Activated naive CD8-positive, alpha-beta T cell treated with anti-CD3 and anti-CD28 coated beads, Interleukin-2, amount 50 U/mL, for 16 hours (primary cell): ENCODE measurements at places on chromosomes 5 and 9.

DNA sequence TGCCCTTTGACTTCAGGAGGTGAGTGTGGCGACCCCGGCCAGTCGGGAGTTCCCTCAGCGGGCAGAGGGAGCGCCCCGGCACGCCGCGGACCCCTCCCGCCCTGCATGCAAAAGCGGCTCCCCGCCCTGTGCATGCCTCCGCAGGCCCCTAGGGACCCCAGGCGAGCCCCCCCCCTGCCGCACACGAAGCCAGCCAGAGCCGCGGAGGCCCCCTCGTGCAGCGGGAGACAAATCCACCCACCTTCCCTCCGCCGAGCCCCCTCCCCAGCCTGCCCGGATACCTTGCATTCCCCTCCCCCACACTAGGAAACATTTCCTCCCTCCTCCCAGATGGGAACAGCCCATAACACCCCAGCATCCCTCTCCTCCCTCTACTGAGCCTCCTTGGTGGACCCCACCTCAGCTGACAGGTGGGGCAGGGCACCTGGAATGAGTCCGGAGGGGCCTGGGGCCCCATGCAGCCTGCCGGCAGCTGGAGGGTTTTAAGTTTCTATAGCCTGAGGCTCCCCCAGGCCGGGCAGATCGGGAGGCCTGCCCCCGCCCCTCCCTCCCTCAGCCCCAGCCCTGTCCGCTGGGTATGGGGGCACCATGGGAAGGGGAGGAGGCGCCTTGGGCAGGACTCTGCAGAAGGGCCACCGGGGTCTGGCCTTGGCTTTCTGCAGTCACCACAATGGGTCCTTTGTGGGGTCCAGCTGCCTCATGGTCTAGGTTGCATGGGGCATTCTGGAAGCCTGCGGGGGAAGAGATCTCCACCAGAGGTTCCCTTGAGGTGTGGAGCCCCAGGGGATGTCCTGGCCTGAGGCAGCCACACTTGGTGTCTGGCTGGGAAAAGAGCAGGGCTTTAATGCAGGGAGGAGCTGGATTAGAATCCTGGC lies 601 bp downstream of the ERGIC1 start:
- DNase-seq: no peak

- DNase-seq: no peak
Measured at GRCh38 chr9:107755246-107755645, 265.7 kb upstream of the KLF4 start.

- DNase-seq: no peak
Measured at GRCh38 chr5:123425431-123425830, 2.2 kb upstream of the CEP120 start.

GRCh38 chr5:149672701-149673476 lies 57.2 kb upstream of the PPARGC1B start:
- no peak for DNase-seq

GRCh38 chr9:95510709-95511615 lies 5.8 kb downstream of the PTCH1 start:
- peak; percentile 65 for DNase-seq

DNA sequence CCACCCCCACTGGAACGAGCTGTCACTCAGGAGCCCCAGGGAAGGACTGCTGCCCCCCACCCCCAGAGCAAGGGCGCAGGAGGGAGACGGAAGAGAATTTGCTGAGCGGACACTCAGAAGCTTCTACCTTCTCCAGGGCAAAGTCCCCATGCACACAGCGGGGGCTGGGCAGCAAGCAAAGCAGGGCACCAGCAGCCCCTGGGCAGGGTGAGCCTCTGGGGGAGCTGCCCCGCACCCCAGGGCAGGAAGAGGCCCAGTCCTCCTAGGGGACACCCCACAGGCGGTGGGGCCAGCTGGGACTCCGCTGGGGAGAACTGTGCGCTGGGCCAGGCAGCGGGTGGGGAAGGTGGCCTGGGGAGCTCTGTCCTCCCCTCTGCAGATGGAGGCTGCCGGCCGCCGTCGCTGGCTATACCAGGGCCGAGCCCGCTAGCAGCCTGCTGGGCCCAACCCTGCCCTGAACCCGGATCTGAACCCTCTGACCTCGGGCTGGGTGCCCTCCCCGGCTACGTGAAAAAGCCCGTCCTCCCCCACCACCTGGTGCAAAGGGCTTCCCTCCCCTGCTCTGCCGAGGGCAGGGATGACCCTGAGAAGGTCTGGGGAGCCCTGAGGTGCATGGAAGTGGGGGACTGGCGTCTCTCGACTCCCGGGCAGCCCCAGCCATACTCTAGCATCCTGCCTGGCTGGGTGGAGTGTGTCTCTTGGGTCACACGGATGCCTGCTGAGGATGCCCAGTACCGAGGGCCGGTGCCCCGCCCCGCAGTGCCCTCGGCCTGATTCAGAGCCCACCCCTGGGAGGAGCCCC lies 597 bp upstream of the SLC34A3 start:
- no peak for DNase-seq

- no peak for DNase-seq
Measured at GRCh38 chr9:81822967-81823366, 105.3 kb upstream of the SPATA31D4 start.

DNA sequence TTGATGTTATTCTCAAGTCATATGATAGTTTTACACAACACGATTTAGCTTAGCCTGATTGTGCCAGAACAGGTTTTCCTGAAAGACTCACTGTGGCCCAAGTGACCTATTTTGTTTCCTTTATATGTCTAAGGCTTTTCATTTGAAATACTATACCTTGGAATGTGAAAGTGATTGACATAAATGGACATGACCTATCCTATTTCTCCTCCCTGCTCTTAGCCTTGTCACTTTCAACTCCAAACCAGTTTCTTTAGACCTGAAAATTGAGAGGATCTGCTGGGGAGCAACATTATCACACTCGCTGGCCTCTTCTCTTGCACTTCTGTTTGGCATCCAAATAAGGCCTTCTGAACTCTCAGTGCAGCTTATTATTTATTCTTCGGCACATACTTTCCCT lies 496.8 kb downstream of the MAT2B start:
- no peak for DNase-seq
